Stimulated activated CD4-positive, alpha-beta T cell treated with anti-CD3 and anti-CD28 coated beads, Interleukin-1b, Interleukin-23, amount 100 ng/mL, for 4 hours (primary cell): ENCODE measurements at places on chromosomes 1 and 21.

GRCh38 chr21:42063191-42063570, 7.9 kb upstream of the UMODL1 start:
- no peak for DNase-seq

GRCh38 chr1:11874258-11874562, 15.5 kb upstream of the NPPB start:
- no peak for DNase-seq

- no peak for DNase-seq
These were observed 15.7 kb upstream of the HDAC1 start for GRCh38 chr1:32276032-32276782.

DNA sequence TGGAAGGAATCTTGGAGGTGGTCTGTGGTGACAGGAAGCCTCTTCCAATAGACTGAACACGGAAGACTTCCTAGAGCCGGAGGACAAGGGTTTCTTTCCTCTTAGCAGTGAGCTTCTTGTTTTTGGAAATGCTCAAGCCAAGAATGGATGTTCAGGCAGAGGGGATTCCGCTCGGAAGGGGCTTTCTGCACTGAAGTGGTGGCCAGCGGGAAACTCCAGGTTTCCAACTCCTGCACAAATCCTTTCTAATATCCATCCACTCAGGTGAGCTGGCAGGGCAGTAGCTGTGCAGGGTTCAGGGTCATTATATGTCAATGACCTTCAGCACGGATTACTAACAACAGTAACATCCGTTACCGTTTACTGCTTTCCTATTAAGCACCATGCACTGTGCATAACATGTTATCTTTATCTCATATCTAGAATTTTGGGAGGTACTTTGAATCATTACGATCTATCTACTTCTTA, 573 bp upstream of the CPT2 start:
- DNase-seq = no peak

GRCh38 chr1:236872075-236872666, 77.1 kb downstream of the MTR start:
- DNase-seq = no peak

DNA sequence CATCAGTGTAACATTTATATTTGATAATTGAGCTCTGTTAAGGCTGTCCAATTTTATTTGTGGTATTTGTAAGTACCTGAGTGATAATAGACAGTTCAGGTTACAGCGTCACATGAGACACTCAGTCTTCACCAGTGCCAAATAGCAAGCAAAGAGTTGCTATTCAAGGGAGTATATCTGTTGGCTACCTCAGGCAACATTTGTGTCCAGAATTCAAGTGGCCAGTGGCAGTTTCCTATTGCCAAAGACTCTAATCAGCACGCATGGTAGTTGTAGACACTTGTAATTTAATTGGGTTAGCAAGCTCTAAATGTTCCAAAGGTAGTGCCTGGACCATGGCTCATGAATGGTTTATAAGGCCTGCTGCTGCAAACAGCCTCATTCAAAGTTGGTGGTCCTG, 1524.3 kb upstream of the B3GALT2 start:
- no peak for DNase-seq

DNA sequence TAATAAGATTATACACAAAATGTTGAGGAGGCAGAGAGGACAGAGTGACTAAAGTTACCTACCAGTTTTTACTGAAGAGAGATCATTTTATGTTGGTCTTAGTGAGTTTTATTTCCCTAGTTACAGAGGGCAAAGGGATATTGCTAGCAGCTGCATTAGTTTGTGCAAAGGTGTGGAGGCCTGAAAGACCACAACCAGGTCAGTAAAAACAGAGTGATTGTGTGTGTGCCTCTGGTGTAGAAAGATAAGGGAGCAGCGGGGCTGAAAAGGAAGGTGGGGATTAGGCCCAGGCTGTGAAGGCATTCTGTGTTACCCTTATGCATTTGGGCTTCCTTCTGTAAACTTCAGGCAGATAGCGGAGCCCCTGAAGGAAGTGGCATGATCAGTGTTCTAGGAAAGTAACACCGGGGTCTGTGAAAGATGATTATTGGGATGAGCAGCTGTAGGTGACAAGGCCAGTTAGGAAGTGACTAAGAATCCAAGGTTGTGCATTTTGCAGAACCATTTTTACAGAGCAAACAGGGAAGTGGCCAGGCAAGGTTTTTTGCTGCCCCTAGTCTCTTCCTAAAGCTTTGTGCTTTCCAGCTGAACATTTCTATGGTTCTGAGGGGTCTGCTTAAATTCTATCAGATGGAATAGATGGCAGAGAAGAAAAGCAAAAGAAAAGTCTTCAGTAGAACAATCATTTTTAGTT, 3.7 kb downstream of the GADD45A start:
- DNase-seq = no peak

- DNase-seq = no peak
These were observed 141.9 kb downstream of the TSEN15 start for GRCh38 chr1:184193451-184193850.

GRCh38 chr1:167795810-167796740, 74.3 kb downstream of the MPZL1 start:
- no peak for DNase-seq

DNA sequence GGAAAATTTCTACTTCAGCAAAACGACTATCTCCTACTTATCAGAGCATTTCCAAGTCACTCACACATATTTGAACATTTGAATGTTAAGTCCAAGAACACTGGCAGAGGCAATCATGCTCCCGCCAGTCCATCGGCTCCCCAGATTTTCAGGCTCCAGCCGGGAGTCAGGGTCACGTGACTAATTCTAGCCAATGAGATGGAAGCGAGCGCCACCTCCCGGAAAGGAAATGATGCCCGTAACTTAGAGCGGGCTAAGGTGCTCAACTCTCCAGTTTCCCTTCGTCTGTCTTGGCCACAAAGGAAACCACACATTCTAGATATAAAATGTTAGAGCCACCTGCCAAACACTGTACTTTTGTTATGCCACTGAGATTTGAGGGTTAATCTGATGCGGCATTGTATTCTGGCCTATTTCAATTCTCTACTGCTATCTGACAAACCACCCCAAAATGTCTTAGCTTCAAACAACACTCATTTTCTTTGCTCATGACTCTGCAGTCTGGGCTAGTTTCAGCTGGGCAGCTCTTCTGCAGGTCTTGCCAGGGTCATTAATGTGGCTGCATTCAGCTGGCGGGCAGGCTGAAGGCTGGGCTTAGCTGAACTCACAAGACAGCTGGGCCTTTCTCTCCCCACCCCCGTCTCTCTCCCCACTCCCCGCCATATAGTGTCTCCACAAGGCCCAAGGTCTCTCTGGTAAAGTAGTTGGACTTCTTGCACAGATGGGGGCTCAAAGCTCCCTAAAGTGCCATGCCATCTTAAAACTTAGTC, 16.5 kb upstream of the LHX4 start:
- DNase-seq = peak; percentile 13

DNA sequence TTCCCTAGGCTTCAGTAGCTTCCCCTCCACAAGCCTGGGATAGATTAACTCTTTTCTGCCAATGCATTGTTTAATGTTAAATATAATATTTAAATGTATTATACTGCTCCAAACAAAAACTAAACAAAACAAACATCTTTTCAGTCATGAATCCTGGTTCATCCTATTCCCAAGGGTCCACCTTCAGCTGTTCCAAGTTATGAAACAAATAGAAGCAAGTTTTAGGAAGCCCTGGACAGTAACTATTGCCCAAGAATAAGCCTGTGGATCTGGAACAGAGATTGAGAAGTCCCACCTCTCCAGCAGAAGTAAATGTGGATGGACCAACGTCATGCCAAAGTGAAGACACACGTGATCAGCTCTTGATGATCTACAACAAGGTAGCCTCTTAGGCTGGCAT, 408.1 kb downstream of the SETD4 start:
- no peak for DNase-seq

- DNase-seq = peak; percentile 9
These were observed 1.4 kb upstream of the SRRM1 start for GRCh38 chr1:24641646-24642151.

GRCh38 chr21:43020771-43021170, 46.4 kb downstream of the PKNOX1 start:
- no peak for DNase-seq

GRCh38 chr1:205313563-205314308, 7.8 kb downstream of the NUAK2 start:
- DNase-seq = no peak

- DNase-seq = no peak
These were observed 23.3 kb downstream of the GATAD2B start for GRCh38 chr1:153899509-153899908.

- no peak for DNase-seq
These were observed 93.6 kb downstream of the SMYD3 start for GRCh38 chr1:246413430-246413829.

DNA sequence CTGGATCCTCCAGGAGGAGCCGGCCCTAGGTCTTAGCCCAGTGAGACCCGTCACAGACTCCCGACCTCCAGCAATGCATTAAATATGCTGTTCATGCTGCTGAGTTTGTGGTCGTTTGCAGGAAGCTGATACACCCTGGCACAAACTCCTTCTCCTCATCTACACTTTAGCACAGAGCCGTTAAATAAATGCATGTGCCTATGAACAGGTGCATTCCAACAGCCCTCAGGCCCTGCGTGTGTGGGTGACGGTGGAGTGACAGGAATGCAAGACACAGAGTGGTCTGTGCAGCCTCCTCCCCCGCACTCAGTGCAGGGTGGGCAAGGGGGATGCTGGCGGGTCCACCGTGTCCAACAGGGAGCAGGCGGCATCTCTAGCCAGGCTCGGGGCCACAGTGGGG, 106.6 kb upstream of the TMPRSS2 start:
- DNase-seq = no peak
